ENCODE measurements at places on chromosomes 1 and 21. TPM values are rescaled to one million over a fixed set of nuclear protein-coding genes. Genes with fewer than 3 reads are reported as not detected.
A peak's percentile ranks its signal among the peaks of the same experiment; 100 is the strongest.

Gene PARP1
- total RNA-seq = 87.3 TPM

Gene ZBTB8A
- not detected for total RNA-seq

DNA sequence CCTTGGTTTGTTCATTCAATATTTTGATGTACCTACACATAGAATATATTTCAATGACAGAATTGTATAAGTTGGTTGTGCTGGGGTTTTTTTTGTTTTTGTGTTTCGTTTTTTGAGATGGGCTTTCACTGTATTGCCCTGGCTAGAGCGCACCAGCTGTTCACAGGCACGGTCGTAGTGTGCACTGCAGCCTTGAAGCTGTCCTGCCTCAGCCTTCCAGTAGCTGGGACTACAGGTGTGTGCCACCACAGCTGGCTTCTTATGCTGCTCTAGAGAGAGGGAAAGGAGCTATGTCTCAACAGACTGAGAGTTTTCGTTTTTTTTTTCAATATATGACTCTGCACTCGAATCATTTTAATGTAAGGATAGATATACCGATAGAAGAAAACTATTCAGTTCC lies 102.6 kb downstream of the NTNG1 start:
- no peak overlapping the region for H3K4me3 ChIP-seq
- H3K4me1 ChIP-seq = no peaks in the 10 kb centered on the region
- H3K27me3 ChIP-seq = no peaks in the 10 kb centered on the region
- DNase-seq = no peak
- H3K27ac ChIP-seq = no peak overlapping the region

- H3K27ac ChIP-seq = no peak overlapping the region
- H3K36me3 ChIP-seq = peaks cover 9% of the 10 kb centered on the region
- no peak for DNase-seq
- H3K4me1 ChIP-seq = peaks cover 4% of the 10 kb centered on the region
- peaks cover 64% of the 10 kb centered on the region for H3K27me3 ChIP-seq
Measured at GRCh38 chr1:41400225-41400624, 39.0 kb downstream of the FOXO6 start.

DNA sequence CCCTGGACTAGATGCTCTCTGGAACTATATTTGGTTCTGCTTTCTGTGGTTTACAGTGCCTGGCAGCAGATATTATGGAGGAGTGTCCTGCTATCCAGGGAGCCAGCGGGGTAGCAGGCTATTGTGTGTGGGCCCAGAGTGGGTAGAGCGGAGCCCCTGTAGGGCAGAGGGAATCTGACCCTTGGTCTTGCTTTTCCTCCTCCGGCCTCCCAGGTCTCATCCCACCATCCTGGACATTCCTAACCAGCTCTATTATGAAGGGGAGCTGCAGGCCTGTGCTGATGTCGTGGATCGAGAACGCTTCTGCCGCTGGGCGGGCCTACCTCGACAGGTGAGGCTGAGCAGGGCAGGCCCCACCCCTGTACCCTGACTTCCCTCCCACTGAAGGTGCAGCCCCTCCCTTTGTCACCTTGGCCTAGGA lies 9.1 kb downstream of the RHOC start:
- peaks cover 6% of the 10 kb centered on the region for H3K36me3 ChIP-seq
- no peak overlapping the region for H3K4me3 ChIP-seq
- H3K27ac ChIP-seq = no peak overlapping the region
- H3K27me3 ChIP-seq = no peaks in the 10 kb centered on the region

DNA sequence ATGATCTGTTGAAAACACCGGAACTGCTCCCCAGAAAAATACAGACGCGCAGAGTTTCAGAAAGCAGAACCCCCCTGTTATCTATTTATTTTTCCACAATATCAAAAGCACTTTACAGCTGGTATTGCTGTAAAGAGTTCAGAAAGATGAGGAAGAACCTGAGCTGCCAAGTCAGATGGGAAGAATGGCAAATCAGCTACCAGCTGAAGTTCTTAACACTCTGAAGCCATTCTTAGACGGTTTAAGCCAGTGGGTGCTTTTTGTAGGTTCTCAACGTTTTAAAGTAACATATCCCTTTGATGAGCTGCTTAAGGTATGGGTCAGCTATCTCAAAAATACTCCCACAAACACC lies 714 bp upstream of the AKIRIN1 start:
- DNase-seq = no peak
- peak overlapping the region; percentile 96 for H3K4me3 ChIP-seq
- H3K27ac ChIP-seq = peak overlapping the region; percentile 91
- H3K36me3 ChIP-seq = no peaks in the 10 kb centered on the region
- peaks cover 5% of the 10 kb centered on the region for H3K27me3 ChIP-seq

DNA sequence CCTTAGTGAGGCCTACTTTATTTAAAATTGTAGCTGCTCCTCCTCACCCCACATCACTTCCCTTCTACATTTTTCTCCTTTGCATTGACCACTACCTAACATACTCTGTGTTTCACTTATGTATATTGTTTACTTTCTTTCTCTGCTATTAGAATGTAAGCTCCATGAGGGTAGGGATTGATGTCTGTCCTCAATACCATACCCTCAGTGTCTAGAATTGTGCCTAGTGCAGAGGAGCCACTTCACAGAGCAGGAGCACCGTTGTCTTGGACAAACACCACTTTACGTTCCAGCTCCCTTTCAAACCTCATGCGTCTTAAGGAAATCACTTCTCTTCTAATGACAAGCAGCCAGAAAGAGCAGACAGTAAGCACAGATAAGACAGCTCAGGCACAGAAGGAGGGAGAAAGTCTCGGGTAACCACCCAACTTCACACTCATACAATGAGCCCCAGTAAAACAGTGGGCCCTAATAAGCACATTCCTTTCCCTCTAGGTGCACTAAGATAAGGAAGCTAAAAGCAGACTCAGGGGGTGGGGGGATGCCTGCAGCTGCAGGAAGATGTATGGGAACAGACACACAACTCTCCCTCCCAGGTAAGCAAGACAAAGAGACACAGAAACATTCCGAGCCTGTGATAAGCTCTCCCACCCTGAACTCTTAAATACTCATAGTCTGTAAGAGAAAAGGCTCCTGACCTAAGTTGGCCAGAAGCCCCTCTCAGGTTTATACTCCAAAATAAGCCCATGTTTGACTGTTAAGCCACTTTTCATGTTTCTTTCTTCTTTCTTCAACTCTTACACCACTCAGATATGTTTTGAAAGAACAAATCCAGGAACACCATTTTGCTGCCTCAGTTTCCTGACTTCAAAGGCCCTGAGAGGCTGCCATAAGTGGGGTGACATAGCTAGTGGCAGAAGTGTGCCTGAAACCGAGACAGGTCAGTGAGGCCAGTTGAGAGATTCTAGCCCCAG lies 7.1 kb upstream of the PLEKHM2 start:
- no peak overlapping the region for H3K4me3 ChIP-seq
- H3K27me3 ChIP-seq = no peaks in the 10 kb centered on the region
- DNase-seq = no peak
- no peak overlapping the region for H3K27ac ChIP-seq
- H3K36me3 ChIP-seq = no peaks in the 10 kb centered on the region

DNA sequence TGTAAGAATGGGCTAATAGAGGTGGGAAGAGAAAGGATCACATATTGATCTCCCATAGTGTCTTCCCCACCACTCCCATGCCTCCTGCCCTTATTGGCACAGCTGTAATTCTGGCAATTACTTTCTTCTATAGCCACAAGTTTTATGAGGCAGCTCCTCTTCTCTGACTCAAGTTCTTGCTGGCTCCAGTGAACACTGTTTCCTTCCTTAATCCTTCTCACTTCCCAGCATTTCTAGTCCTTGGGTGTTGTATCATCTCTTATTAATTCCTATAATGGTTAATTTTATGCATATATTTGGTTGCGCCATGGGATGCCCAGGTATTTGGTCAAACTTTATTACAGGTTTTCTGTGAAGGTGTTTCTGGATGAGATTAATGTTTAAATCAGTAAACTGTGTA lies 103.3 kb downstream of the MRPL39 start:
- DNase-seq = no peak
- no peak overlapping the region for H3K4me3 ChIP-seq
- H3K27ac ChIP-seq = no peak overlapping the region

Gene CD247
- 295 TPM for total RNA-seq

- DNase-seq = no peak
- no peak overlapping the region for H3K27ac ChIP-seq
Measured at GRCh38 chr1:7808253-7808844, 24.3 kb downstream of the PER3 start.

DNA sequence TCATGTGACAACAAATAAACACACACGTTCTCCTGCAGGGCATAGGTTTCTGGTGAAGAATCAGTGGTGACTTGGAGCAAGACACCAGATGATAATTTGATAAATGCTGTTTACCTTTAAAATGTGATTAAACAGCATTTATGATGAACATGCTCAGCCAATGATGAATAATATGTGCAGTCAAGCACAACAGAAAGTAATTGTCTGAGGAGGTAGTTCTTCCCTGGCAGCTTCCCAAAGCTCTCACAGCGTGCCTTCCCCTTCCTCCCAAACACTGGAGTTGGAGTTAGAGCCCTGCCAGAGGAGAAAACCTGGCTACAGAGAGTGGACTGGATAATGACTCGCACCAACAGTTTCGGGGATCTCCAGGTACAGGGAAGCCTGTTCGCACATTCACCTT lies 463.5 kb downstream of the SMYD3 start:
- no peaks in the 10 kb centered on the region for H3K36me3 ChIP-seq
- no peak for DNase-seq
- H3K27me3 ChIP-seq = no peaks in the 10 kb centered on the region
- no peak overlapping the region for H3K27ac ChIP-seq

DNA sequence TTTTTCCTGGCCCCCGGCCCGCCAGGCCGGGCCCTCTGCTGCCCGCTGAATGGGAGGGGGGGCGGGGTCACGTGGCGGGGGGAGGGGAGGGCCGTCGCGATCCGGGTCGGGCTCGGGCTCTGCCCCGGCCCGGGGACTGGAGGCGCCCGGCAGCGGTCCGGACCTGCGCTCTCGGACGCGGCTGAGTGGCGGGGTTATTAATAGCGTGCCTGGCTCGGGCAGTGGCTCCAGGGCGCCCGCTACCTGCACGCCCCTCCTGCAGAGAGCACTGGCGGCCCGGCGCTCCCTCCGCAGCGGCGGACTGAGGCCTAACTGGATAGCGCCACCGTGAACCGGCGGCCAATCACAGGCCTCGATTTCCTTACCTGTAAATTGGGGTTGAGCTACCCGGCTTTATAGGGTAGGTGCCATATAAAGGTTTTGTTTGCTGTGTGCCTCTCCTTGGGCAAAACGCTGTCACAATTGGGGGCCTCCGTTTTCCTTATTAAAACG lies 28.1 kb downstream of the AHDC1 start:
- H3K27ac ChIP-seq = no peak overlapping the region
- no peaks in the 10 kb centered on the region for H3K36me3 ChIP-seq
- H3K4me1 ChIP-seq = peaks cover 27% of the 10 kb centered on the region
- H3K27me3 ChIP-seq = peaks cover 10% of the 10 kb centered on the region

GRCh38 chr21:22679207-22679606 lies 1681.0 kb downstream of the NCAM2 start:
- DNase-seq = no peak
- no peaks in the 10 kb centered on the region for H3K27me3 ChIP-seq
- no peak overlapping the region for H3K27ac ChIP-seq
- no peaks in the 10 kb centered on the region for H3K36me3 ChIP-seq
- no peak overlapping the region for H3K4me3 ChIP-seq
- no peaks in the 10 kb centered on the region for H3K4me1 ChIP-seq

- peaks cover 3% of the 10 kb centered on the region for H3K36me3 ChIP-seq
- no peak overlapping the region for H3K27ac ChIP-seq
- H3K4me3 ChIP-seq = no peak overlapping the region
- no peaks in the 10 kb centered on the region for H3K27me3 ChIP-seq
Measured at GRCh38 chr1:8349961-8350360, 32.0 kb downstream of the SLC45A1 start.

- H3K27ac ChIP-seq = no peak overlapping the region
- H3K36me3 ChIP-seq = peaks cover 5% of the 10 kb centered on the region
- no peak for DNase-seq
- H3K4me1 ChIP-seq = peaks cover 6% of the 10 kb centered on the region
Measured at GRCh38 chr1:15355968-15356625, 53.6 kb upstream of the EFHD2 start.

GRCh38 chr1:116910379-116911187 lies 867 bp downstream of the PTGFRN start:
- H3K27me3 ChIP-seq = no peaks in the 10 kb centered on the region
- H3K36me3 ChIP-seq = no peaks in the 10 kb centered on the region
- H3K27ac ChIP-seq = no peak overlapping the region

Gene OR6K3
- total RNA-seq = not detected

Gene MIXL1
- total RNA-seq = not detected

GRCh38 chr1:101242324-101243050 lies 5.7 kb downstream of the S1PR1 start:
- H3K27me3 ChIP-seq = no peaks in the 10 kb centered on the region
- H3K27ac ChIP-seq = peak overlapping the region; percentile 91
- no peak for DNase-seq
- H3K4me3 ChIP-seq = peak overlapping the region; percentile 76
- H3K4me1 ChIP-seq = peaks cover 60% of the 10 kb centered on the region
- peaks cover 22% of the 10 kb centered on the region for H3K36me3 ChIP-seq

Gene RGS16
- 23.5 TPM for total RNA-seq

- DNase-seq = no peak
- peaks cover 28% of the 10 kb centered on the region for H3K4me1 ChIP-seq
- H3K36me3 ChIP-seq = peaks cover 8% of the 10 kb centered on the region
- no peak overlapping the region for H3K4me3 ChIP-seq
Measured at GRCh38 chr1:12505639-12506280, 112.2 kb downstream of the DHRS3 start.

Gene HSPB7
- not detected for total RNA-seq

DNA sequence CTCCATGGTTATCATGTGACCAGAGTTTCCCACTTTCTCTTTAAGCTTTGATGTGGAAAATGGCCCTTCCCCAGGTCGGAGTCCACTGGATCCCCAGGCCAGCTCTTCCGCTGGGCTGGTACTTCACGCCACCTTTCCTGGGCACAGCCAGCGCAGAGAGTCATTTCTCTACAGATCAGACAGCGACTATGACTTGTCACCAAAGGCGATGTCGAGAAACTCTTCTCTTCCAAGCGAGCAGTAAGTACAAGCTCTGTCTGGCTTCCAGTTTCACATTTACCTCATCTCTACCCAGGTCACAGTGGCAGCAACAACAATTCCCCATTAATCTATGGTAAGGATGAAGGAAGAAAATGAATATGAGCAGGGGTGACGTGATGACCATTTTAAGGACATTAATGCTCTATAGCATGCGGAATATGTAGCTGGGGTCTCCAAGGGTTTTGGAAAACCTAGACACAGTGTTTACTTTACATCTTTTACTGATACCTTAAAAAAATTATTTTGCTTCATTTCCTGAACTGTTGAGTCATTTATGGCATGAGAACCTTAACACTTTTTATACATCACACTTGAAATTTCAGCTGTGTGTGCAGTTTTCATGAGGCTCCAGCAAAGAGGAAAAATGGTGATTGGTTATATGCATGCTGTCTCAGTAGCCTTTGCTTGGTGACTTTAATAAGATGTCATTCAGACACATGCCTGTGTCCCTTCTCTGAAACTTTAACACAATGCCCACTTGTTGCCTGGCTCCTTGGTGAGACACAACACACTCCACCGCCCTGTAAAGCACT lies 286.3 kb upstream of the SGIP1 start:
- no peak overlapping the region for H3K27ac ChIP-seq
- H3K4me1 ChIP-seq = peaks cover 35% of the 10 kb centered on the region

DNA sequence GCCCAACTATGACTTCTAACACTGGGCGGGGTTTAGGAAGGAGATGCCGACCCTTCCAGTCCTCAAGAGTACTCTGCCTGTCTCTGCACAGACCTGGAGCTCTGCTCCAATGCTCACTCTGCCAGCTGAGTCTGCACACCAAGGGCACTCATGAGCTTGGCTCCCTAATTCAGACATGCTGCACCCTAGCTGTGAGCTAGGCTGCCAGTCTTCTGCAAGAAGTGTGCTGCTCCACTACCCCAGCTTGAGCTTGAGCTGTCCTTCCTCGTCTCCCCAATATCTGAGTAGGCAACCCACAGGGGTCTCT lies 13.2 kb downstream of the TP53BP2 start:
- no peaks in the 10 kb centered on the region for H3K27me3 ChIP-seq
- no peak overlapping the region for H3K27ac ChIP-seq
- peaks cover 18% of the 10 kb centered on the region for H3K4me1 ChIP-seq
- peaks cover 3% of the 10 kb centered on the region for H3K36me3 ChIP-seq
- DNase-seq = no peak

Data from T-helper 17 cell (primary cell).